Tracheal epithelial cell (primary cell): ENCODE measurements at places on chromosomes 7 and 10. TPM values are rescaled to one million over a fixed set of nuclear protein-coding genes. Genes with fewer than 3 reads are reported as not detected.

MEOX2 gene
- 0.21 TPM in 1 of 2 replicates, not detected in the other for total RNA-seq

PRPS1L1 gene
- total RNA-seq, result not detected in 2 replicates

FASTK gene
- 71.0 and 78.1 TPM in 2 replicates for total RNA-seq

FEZF1 gene
- total RNA-seq, result not detected in 2 replicates

MUC12 gene
- total RNA-seq, result not detected in 2 replicates

GPR37 gene
- total RNA-seq, result 1.1 and 1.4 TPM in 2 replicates

AP5Z1 gene
- 29.6 and 32.8 TPM in 2 replicates for total RNA-seq

DEPP1 gene
- 2.1 and 22.2 TPM in 2 replicates for total RNA-seq

KLF6 gene
- 25.2 and 97.4 TPM in 2 replicates for total RNA-seq

RBP4 gene
- total RNA-seq, result 0.24 TPM in 1 of 2 replicates, not detected in the other

SRRM3 gene
- 0.21 and 0.24 TPM in 2 replicates for total RNA-seq

TWIST1 gene
- 7.7 and 16.4 TPM in 2 replicates for total RNA-seq

GIMAP8 gene
- total RNA-seq, result under 0.01 and 0.21 TPM in 2 replicates
